ENCODE measurements at places on chromosomes 16 and 17.
A peak's percentile ranks its signal among the peaks of the same experiment; 100 is the strongest.

DNA sequence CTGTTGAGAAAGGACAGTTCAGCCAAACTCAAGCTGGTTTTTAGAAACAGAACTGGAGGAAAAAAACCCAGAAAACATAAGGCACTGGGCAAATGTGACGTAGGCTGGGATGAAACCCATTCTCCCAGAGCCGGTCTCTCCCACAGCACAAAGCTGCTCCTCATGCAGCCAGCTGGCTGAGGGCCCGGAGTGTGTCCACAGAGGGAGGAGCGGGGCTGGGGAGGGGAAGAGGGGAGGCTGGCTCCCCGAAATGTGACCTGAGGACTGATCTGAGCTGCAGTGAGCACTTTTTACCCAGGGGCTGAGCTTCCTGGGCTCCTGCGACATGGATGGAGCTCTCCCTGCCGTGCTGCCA lies 20.8 kb downstream of the FOXF1 start:
- DNase-seq = peak; percentile 49

DNA sequence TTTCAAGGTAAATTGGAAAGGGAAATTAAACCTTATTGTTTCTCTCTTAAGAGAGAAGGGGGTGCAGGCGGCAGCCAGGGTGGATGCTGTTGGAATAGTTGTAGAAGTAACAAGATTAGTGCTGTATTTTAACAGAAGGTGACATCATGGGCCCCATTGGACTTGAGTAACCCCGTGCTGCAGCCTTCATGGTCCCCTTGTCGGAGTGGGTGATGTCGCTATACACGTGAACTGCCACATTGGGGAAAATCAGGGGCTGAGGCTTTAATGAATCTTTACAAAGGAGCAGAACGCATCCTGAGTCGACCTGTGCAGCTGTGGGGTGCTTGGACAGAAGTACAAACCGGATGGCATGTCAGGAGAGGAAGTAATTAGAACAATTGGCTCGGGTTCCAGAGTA lies 3.2 kb downstream of the SNX11 start:
- DNase-seq = no peak

- no peak for DNase-seq
Observed at GRCh38 chr16:63130942-63131341, 1094.7 kb upstream of the CDH8 start.

DNA sequence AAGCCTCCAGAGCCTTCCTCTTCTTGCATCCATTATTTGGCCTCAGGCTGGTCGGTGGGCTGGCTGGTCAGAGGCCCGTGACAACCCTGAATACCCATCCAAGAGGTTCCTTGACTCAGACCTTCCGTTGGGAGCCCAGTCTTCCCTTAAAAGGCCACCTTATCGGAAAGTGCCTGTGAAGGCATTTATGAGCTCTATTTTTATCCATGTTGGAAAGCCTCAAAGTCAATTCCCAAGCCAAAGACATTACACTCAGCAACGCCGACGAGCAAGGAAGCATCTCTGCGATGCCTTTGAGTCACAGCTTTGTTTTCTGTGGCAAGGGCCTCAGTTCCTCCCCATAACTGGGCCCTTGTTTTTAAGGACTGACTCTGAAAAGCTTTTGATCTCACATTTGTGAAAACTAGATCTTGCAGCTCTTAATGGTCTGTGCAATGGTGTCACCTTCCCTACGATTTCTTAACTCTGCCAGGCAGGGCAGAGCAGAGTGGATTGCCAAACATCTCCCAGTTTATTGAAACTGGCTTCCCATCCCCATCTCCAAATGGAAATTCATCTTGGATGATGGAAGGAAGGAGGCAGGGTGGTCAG lies 13.3 kb upstream of the SPOP start:
- peak; percentile 27 for DNase-seq

DNA sequence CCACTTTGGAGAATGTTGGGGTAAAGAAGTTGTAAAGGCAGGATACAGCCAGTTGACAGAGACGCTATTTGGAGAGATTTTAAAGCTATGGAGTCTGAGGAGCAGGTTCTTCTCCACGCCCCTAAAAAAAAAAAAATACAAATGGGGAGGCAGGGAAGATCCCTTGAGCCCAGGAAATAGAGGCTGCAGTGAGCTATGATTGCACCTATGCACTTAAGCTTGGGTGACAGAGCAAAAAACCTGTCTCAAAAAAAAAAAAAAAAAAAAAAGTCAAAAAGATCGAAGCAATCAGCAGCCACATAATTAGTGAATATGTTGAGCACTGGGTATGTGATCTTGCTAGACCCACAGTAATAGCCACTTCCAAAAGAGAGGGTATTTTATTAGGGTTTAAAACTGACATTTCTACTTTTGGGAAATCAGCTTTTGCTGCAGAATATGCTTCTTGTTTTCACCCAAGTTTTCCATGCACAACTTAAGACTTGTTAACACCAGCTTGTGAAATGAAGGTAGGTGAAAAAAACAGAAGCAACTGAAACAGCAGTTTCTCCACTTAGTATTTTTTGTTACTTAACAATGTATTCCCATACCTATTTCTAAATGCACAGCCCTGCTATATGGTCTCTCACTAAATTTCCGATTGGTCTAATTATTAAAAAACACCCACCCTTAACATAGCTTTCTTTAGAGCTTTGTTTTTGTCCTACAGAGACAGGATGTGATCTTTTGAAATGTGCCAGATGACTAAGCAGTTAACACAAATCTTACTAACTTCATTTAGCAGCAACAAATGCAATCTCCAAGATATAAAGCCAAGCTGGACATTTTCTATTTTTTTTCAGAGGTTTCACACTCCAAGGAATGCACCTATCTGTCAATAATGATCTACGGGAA lies 2.5 kb upstream of the ARL6IP1 start:
- no peak for DNase-seq

GRCh38 chr17:82175951-82176350 lies 36.7 kb downstream of the CCDC57 start:
- no peak for DNase-seq

GRCh38 chr16:55615071-55615470 lies 40.7 kb upstream of the SLC6A2 start:
- no peak for DNase-seq

- DNase-seq = no peak
Observed at GRCh38 chr16:15523092-15523541, 88.7 kb downstream of the BMERB1 start.

DNA sequence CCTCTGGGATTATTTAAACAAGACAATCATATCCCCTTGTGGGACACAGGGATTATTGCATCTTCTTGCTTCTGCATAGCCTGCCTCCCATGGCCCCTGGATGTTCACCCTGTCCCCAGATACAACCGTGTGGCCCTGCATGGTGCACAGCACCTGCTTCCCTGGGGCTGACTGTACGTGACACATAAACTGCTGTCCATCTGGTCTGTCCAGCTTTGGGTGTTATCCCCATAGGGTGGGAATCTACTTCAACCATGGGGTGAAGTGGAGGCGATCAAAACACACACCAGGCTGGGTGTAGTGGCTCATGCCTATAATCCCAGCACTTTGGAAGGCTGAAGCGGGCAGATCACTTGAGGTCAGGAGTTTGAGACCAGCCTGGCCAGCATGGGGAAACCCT lies 138.8 kb downstream of the XYLT1 start:
- no peak for DNase-seq

- no peak for DNase-seq
Observed at GRCh38 chr17:50451943-50452629, 16.6 kb downstream of the CHAD start.

DNA sequence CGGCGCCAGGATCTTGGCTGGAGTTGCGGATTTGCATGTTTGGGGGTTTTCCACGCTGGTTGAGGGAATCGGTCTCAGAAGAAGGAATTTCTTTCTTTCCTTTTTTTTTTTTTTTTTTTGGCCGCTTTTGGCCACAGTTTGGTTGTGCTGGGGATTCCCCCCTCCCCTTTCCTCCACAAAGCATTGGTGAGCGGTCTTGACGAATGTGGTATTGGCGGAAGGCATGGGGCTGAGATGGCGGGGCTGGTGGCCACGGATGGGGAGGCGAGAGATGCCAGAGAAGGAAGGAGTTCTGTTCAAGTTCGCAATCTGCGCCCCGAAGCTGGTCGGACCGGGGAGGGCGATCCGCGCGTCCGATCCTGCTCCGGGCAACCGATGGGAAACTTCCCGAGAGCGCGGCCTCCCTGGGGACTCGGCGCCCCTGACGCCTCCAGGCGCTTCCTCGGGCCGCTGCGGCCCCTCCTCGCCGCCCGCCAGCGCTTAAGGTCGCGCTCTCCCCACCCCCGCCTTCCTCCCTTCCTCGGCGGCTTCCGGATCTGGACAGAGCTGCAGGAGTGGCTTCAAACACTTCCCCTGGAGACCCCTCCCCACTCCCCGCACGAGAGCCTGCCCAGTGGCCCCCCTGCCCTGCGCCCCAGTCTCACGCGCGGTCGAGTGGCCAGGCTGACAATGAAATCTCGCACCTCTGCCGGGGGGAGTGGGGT lies 43.2 kb downstream of the RAI1 start:
- DNase-seq = peak; percentile 67

GRCh38 chr17:37720989-37721388 lies 23.9 kb downstream of the HNF1B start:
- DNase-seq = no peak

DNA sequence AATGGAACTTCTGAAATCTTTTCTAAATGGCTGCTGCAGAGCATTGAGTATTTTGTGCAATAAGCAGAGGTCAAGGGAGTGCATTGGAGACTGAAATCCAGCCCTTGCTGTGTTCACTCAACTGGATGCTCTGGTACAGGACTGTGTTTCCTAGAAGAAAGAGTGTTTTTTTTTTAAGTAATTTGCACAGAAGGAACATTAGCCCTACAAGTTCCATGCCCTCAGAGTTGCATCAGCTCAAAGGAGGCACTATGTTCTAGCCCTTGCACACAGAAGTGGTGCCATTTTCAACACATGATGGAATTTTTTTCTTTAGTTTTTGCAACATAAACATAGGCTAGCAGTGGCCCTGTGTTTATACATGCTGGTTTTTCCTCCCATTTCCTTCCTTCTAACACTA lies 144.1 kb upstream of the HLF start:
- DNase-seq = no peak

DNA sequence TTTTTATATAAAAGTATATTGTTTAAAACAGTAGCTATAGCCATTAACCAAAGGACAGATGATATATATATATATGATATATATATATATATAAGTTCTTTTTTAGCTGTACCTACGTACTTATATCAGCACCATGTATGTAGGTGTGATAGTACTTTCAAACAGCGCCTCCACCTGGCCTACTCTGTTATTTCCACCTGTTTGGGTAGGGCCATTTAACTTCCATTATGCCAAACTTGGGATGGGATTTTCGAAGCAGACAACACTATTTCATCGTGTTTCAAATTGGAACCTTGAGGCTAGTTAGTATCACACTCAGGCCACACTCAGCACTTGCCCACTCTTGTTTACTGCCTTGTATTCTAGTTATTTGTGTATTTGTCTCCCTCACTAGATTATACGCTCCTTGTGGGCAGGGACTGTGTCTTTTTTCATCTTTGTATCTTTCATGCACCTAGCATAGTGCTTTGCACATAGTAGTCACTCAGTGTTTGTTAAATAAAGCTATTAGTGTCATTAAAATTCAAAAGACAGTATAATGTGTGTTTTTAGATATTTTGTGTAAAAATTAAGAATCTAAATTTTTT lies 11.8 kb upstream of the CLTC start:
- no peak for DNase-seq

- peak; percentile 69 for DNase-seq
Observed at GRCh38 chr17:31008374-31009041, 37.7 kb downstream of the RNF135 start.

GRCh38 chr16:28597692-28598261 lies 927 bp upstream of the SULT1A2 start:
- no peak for DNase-seq

DNA sequence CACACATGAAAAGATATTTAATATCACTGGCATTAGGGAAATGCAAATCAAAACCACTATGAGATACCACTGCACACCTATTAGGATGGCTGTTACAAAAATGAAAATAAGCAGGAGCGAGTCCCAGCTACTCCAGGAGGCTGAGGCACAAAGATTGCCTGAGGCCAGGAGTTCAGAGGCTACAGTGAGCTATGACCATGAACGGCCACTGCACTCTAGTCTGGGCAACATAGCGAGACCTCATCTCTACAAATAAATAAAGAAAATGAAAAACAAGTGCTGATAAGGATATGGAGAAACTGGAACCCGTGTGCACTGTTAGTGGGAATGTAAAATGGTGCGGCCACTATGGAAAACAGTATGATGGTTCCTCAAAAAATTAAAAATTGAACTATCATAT lies 23.6 kb downstream of the KIFC3 start:
- DNase-seq = no peak

GRCh38 chr17:45949755-45950320 lies 49.2 kb upstream of the STH start:
- DNase-seq = no peak

DNA sequence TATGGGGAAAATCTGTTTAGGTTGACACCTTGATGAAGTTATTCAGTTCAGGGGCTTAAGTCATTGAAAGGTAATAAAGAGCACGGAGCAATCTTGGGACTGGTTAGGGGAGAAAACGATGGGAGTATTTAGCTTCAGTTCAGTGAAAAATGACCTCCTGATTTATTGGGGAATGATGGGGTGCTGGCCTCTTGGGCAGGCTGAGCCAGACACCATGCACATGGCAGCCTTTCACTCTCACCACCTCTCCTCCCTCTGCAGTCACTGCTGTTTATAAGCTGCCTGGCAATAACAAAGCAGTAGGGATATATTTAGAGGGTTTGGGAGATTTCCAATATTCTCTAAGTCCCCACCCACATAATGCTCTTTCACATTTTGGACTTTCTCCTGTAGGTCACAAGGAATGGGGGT lies 140.5 kb upstream of the HS3ST2 start:
- DNase-seq = no peak

GRCh38 chr16:31532896-31533295 lies 5.2 kb downstream of the AHSP start:
- DNase-seq = no peak

DNA sequence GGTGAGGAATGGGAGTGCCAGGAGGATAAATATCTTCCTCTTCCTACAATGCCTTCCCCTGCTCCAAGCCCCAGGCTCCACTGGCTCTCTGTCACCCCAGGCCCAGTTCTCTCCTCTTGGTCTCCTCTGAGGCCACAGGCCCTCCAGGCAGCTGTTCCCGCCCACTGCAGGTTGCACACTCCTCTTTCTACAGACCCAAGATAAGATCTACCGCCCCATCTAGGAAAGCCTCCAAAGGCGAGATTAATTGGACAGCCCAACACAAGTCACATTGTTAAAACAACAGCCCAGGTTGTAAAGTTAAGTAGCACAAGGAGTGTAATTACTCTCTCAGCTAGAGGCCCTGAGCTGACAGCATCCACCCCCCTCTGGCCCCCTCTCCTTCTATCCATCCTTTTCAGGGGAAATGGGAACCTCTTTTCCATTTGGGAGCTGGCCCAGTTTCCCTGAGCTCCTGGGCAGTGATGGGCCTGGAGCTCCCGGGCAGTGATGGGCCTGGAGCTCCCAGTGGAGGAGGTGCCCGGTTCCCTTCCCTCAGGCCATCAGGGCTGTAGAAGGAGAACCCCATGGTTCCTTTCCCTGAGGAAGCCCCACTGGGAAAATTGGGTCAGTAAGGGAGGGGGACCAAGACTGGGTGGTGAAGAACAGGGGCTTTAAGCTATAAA lies 7.3 kb downstream of the DLX4 start:
- DNase-seq = no peak

DNA sequence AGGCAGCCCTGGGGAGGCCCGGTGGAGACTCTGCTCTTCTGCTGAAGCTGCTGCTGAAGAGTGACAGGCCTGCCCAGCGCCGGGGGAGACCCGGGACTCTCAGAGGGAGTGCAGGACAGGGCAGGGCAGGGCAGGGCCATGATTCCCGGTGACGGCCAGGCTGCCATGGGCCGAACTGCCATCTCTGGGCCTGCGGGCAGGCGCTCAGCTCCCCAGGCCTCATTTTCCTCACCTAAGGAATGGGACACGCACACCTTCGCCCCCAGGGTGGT lies 22.6 kb upstream of the SSTR5 start:
- DNase-seq = no peak

Measured in AG08396 (cell line).